Suppressor macrophage (primary cell): ENCODE measurements at places on chromosomes 2 and 18.
A peak's percentile ranks its signal among the peaks of the same experiment; 100 is the strongest.

GRCh38 chr2:218781691-218782527 lies at the start of gene CYP27A1:
TSS of gene CYP27A1 (plus strand) at chr2:218782147. CDS start at chr2:218782183, 36 bp downstream.
- peak; percentile 84 for DNase-seq

DNA sequence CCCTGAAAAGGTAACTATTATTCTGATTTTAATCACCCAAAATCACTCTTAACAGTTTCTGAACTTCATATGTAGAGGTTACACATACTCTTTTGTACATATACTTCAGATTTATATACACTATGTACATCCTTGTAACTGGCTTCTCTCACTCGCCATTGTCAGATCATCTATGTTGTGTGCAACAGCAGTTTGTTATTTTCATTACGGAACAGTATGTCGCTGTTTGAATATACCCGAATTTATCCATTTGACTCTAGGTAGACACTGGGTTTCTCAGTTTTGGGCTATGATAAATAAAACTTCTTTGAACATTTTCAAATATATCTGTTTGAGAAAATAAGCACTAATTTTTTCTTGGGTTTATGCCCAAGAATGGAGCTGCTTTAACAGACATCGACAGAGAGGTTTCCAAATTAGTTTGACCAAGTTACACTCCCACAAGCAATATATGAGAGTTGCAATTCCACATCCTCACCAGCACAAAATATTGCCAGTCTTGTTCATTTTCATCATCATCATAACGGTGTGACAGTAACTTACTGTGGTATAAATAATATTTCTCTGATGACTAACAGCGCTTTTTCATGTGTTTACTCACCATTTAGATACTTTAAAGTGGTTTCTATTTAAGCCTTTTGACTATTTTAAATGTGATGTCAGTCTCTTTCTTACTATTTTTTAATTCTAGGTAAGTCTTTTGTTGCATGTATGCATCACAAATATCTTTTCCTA lies 80.9 kb downstream of the SMC6 start:
- no peak for DNase-seq

- DNase-seq = no peak
Observed at GRCh38 chr2:97707362-97708047, 5.9 kb upstream of the ZAP70 start.

DNA sequence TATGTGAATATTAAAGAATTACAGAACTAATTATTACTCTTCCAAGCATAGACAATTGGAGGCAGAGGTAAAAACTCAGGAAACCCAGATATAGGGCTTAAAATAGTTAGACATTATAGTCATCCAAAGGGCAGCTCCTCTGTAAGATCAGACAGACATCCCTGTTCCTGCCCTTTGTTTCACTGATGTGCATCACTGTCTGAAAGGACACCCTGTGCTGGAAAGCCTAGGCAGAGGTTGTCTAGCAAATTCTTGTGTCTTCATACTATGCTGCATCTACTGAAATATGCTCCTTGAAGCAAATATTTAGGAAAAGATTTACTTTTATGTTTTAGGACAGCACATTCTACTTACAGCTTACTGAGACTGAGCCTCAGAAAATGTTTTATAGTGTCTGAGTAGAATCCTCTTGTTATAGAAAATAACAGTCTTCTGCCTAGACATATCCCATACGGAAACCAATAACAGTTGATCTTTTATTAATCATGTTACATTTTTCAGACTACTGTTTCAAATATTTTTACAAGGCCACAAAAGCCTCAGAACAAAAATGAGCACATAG lies 977.3 kb upstream of the CDH2 start:
- DNase-seq = no peak

GRCh38 chr2:174495365-174496012 lies 8.7 kb upstream of the GPR155 start:
- no peak for DNase-seq

- peak; percentile 75 for DNase-seq
Observed at GRCh38 chr2:201127570-201127969, 11.6 kb downstream of the CFLAR start.

GRCh38 chr2:180742801-180743200 lies 237.6 kb upstream of the UBE2E3 start:
- DNase-seq = no peak

GRCh38 chr2:80815259-80815658 lies 510.7 kb upstream of the LRRTM1 start:
- no peak for DNase-seq

- no peak for DNase-seq
Observed at GRCh38 chr2:189608795-189609422, 28.3 kb upstream of the SLC40A1 start.
